ENCODE measurements at places on chromosomes 6 and 20. TPM values are rescaled to one million over a fixed set of nuclear protein-coding genes. Genes with fewer than 3 reads are reported as not detected.

GRCh38 chr20:37669062-37669772, 24.6 kb upstream of the CTNNBL1 start:
- H3K4me1 ChIP-seq = no peaks in the 10 kb centered on the region
- no peak for DNase-seq
- no peak overlapping the region for H3K4me3 ChIP-seq
- H3K27ac ChIP-seq = no peak overlapping the region

DNA sequence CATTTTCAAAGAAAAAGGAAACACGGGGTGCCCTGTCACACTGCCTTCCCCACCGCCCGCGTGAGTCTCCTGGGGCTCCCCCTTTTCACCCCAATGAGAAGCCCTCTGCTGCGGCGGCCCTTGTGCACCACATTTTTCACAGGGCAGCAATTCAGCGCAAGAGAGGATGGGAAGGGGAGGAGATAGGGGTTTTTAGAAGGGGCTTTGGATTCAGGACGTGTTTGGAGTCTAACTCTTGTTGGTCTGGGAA, 726 bp upstream of the ARFGEF3 start:
- H3K4me3 ChIP-seq = no peak overlapping the region
- no peaks in the 10 kb centered on the region for H3K4me1 ChIP-seq
- DNase-seq = no peak
- H3K27ac ChIP-seq = no peak overlapping the region
- no peaks in the 10 kb centered on the region for H3K36me3 ChIP-seq

GRCh38 chr6:140609956-140610355, 1235.5 kb upstream of the CITED2 start:
- H3K4me1 ChIP-seq = peaks cover 3% of the 10 kb centered on the region
- H3K36me3 ChIP-seq = no peaks in the 10 kb centered on the region
- DNase-seq = no peak
- no peak overlapping the region for H3K27ac ChIP-seq
- no peak overlapping the region for H3K4me3 ChIP-seq
- no peaks in the 10 kb centered on the region for H3K27me3 ChIP-seq

GRCh38 chr20:37230200-37230599, 31.4 kb downstream of the GHRH start:
- no peak for DNase-seq
- no peaks in the 10 kb centered on the region for H3K27me3 ChIP-seq
- H3K4me1 ChIP-seq = no peaks in the 10 kb centered on the region
- H3K4me3 ChIP-seq = no peak overlapping the region
- H3K36me3 ChIP-seq = no peaks in the 10 kb centered on the region

Gene TENT5A
- 14.6 TPM for polyA plus RNA-seq

Gene FOXA2
- not detected for polyA plus RNA-seq

Data from ovary (tissue), 10 donors.